ENCODE measurements at places on chromosomes 4 and X.

- no peak for DNase-seq
These were observed 265.7 kb downstream of the IQCM start for GRCh38 chr4:149549911-149550310.

DNA sequence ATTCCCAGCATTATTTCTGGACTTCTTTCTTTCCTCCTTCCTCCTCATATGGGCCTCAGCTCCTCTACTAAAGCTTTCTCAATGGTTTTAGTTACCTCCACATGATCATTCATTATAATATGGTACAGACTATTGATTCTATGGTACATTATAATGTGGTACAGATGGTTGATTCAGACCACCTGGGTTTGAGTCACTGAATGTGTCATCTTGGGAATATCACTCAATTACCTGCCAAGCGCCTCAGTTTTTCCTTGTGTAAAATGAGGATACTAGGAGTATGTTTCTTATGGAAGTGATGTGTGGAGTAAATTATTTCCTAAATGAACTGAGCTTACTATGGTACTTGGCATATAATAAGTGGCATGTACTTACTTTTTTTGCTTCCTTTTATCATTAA lies 27.7 kb downstream of the SLIT2 start:
- DNase-seq = no peak

DNA sequence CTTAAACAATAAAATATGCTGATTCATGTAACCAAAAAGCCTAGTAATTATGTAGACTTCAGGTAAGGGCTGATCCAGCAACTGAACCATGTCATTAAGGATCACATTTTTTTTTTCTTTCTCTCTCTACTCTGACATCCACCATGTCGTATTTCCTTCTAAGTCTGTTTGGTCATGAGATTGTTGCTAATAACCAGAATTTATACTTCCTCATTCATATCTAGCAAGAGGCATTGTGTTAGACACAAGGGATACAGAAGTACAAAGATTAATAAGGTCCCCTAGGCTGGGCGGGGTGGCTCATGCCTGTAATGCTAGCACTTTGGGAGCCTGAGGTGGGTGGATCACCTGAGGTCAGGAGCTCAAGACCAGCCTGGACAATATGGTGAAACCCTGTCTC lies 24.1 kb downstream of the PHEX start:
- DNase-seq = no peak

- no peak for DNase-seq
These were observed 106.9 kb downstream of the C4orf51 start for GRCh38 chr4:145786830-145787229.

DNA sequence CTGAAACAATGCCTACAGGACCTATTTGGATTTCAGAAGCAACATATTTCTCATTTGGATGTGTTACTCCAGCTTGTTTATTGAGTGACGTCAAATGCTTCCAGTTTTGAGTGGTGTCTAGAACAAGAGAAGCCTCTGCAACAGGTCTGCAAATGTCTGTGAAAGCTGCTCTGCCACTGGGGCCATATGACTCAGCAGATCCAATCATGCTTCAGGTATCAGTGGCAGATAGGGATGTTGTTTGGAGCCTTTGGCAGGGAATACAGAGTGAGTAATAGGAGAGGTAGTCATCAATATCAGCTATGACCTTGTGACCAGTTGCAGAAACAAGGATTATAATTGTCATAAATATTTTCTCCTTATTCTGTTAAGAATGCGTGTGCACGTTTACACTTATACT lies 141.1 kb upstream of the ZXDA start:
- no peak for DNase-seq

- peak; percentile 37 for DNase-seq
These were observed 51.3 kb upstream of the MAP3K15 start for GRCh38 chrX:19566359-19567222.

- no peak for DNase-seq
These were observed 481.0 kb downstream of the BCOR start for GRCh38 chrX:39616731-39617130.

DNA sequence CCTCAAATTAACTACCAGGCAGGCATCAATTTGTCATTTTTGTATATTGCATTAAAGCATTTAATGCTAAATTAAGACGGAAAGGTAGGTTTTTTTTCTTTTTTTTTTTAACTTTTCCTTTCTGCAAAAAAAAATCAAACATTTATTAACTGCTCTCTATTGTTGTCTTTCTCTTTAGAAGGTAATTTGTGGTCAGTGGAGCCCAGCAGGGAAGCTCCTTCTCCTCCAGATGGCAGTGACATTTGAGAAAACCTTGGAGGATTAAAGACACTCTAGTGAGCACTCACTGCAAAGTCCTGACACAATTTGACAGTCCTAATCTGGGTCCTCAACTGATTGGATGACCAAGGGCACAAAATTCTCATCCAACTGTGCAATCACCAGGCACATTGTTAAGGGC lies 102.4 kb downstream of the SLIT2 start:
- no peak for DNase-seq

Measured in T-helper 2 cell treated with Interferon-gamma antibody and Interleukin-4, amounts not matched to agents 5 μg/mL and 100 μg/mL, for 36 hours (primary cell).